ENCODE measurements at places on chromosomes 16 and 17.

GRCh38 chr17:79914813-79915740, 75.8 kb upstream of the CBX4 start:
- no peak overlapping the region for H3K4me3 ChIP-seq
- H3K4me1 ChIP-seq, result peaks cover 30% of the 10 kb centered on the region
- DNase-seq, result no peak
- no peaks in the 10 kb centered on the region for H3K36me3 ChIP-seq

DNA sequence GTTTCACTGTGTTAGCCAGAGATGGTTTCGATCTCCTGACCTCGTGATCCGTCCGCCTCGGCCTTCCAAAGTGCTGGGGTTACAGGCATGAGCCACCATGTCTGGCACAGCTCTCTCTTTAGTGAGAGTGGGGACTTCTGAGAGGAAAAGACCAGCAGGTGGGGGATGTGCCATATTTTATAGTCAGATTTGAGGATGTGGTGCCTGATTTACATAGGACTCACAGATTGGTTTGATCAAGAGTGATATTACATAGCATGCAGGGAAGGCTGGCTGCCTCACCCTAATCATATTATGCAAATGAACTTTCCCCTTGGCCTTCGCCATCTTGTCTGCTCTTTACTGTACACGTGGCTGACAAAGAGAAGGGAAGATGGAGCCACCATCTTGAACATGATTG, 28.1 kb upstream of the MAPK3 start:
- no peaks in the 10 kb centered on the region for H3K4me1 ChIP-seq
- H3K27ac ChIP-seq, result no peak overlapping the region
- H3K36me3 ChIP-seq, result no peaks in the 10 kb centered on the region
- H3K4me3 ChIP-seq, result no peak overlapping the region
- H3K27me3 ChIP-seq, result no peaks in the 10 kb centered on the region

DNA sequence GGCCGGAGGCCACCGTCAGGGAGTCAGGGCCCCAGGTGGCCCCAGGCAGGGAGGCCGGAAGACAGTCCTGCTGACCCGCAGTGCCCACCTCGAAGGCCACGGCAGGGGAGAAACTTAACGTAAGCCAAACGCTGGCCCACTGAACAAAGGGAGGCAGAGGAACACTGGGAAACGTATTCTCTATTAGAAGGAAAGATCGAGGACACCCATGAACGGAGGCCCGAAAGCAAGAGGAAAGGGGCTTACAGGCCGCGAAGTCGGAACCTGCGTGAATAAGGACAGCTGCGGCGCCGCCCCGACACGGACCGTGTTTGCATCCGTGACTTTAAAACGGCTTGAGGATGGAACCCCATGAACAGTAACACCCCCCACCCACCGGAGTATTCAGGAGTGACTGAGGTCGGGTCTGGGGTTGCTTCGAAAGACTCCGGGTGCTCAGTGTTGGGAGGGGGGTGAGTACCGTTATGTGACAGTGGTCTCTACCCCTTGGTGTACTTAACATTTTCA, 102.4 kb upstream of the METRNL start:
- no peak overlapping the region for H3K4me3 ChIP-seq
- H3K27ac ChIP-seq, result no peak overlapping the region
- no peak for DNase-seq
- H3K36me3 ChIP-seq, result no peaks in the 10 kb centered on the region
- H3K27me3 ChIP-seq, result no peaks in the 10 kb centered on the region

DNA sequence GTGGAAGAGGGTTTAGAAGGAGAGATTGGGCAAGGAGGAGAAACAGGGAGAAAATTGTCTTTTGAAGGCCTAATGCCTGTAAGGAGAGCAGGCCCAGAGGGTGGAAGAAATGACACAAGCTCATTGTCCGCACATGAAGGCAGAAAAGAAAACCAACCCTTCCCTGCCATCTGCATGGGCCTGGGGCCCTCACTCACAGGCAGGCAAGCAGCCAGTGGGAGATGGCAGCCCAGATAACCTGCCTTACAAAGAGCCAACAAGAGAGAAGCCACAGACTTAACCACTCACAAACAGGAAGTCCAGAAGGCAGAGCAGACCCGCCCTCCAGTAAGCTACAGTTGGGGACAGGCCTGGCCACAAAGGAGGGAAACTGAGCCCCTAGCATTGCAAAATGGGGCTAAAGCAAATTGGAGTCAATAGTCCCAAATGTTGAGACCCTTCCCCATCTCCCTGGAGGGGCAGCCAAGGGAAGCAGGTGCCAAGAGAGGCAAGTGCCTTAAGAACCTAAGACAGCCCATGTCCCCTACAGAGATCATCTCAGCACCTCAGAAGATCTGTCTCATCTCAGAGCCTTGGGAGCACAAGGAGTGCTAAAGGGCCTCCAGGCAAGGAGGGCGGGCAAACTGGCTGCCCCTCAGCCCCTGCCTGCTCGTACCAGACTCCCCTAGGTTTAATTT, 7.3 kb upstream of the TSPOAP1 start:
- DNase-seq, result no peak
- no peaks in the 10 kb centered on the region for H3K36me3 ChIP-seq
- peak overlapping the region; percentile 65 for H3K27ac ChIP-seq
- H3K27me3 ChIP-seq, result no peaks in the 10 kb centered on the region
- peaks cover 28% of the 10 kb centered on the region for H3K4me1 ChIP-seq
- no peak overlapping the region for H3K4me3 ChIP-seq

- H3K36me3 ChIP-seq, result no peaks in the 10 kb centered on the region
- H3K27ac ChIP-seq, result no peak overlapping the region
- DNase-seq, result no peak
- H3K4me1 ChIP-seq, result no peaks in the 10 kb centered on the region
- no peaks in the 10 kb centered on the region for H3K27me3 ChIP-seq
Observed at GRCh38 chr17:39782980-39783379, 45.2 kb downstream of the GRB7 start.
